ENCODE measurements at places on chromosomes 6 and 20.

GRCh38 chr20:15951658-15952057, 621.6 kb downstream of the KIF16B start:
- no peak for DNase-seq

GRCh38 chr6:7119272-7119801, 11.6 kb downstream of the RREB1 start:
- no peak for DNase-seq

DNA sequence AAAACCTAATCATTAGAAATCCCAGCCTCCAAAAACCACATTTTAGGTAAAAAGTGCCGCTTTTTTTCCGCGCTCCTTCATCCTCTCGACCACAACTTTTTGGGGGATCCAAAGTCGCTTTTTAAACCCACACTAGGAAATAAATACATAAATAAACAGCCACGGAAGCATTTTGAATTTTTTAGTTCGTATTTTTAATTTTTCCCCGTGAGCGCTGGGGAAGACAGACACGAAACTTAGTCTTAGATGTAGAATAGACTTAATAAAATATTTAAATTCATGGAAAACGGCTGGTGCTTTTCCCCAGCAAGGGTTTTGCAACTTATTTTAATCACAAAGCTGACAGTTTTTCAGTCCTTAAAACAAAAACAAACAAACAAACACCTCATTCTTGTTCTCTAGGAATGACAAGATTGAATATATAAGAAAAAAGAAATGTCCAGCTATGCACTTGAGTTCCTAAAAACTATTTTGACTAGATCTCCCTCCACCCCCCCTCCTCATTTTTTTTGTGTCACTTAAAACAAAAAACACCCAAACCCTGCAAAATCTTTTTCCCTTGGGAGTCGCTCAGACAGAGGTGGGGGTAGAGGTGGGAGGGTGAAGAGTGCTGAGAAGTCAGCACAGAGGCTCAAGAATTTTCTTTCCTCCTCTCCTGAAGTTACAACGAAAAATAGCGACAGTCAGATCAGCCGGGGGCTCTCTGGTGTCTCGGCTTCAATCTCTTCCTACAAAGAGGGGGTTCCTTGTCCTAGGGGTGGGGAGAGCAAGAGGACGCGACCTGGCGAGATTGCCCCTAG, 43.4 kb upstream of the SUPT3H start:
- DNase-seq: no peak

DNA sequence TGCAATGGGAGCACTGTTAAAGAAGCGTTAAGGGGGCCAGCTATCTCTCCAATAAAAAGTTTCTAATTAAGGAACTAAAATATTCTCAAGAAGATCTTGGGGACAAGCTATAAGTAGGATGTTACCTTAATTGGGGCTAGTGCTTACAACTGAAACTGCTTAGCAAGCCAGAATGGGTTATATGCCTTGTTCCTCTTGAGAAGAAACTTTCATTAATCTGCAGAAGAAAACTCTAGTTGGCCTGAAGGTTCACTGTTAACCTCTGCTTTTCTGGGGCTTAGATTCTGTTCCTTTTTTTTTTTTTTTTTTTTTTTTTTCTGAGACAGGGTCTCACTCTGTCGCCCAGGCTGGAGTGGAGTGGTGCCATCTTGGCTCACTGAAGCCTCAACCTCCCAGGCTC, 82.2 kb downstream of the BACH2 start:
- DNase-seq: no peak

GRCh38 chr6:31796993-31797385, 1.4 kb upstream of the VARS1 start:
- DNase-seq: no peak

DNA sequence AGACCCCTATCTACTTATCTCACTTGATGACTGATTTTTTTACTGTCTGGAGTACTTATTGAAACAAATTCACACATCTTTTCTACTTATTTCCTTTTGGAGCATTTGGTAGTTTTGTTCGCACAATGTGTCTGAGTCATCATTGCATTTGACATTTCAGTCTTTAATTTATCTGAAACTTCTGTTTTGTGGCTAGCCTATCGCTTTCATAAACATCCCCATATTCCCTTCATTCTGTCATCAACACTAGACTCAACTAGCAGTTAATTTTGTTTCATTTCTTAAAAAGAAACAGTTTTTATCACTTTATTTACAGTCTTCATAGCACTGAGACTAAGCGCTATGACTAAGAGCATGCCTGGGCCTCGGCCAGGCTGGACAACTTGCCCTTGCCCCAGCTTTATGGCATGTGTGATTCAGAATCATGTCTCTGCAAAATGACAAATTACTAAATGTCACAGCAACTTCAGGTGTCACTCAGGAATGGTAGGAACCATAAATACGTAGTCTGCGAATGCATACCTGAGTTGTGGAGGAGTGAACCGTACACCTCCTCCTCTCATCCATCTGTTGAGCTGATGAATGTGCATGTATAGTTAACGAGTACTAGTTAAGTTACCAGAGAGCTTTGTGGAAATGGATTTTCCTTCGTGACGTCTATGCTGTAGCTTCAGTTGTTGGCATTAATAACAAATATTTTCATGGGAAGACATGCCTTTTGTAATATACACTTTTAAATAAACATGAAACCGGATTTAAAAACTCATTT, 16.2 kb downstream of the L3MBTL3 start:
- DNase-seq: no peak

DNA sequence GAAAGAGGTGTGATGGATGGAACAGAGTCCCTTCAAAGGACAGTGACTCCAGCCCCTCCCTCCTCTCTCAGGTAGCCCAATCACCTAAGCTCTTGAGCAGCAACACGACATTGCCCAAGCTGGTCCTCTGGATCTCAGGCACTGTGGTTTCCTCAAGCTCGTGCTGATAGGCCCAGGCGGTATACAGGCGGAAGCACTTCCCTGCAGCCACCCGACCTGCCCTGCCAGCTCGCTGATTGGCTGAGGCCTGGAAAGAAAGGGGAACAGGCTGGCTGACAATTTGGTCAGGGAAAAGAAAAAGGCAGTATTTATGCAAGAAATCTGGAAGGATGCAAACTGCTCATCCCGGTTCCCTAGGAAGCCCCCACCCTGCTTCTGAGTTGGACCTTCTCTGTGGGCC, 9.6 kb downstream of the C6orf136 start:
- DNase-seq: no peak

GRCh38 chr20:60137657-60138245, 179.5 kb downstream of the CDH26 start:
- DNase-seq: peak; percentile 19

DNA sequence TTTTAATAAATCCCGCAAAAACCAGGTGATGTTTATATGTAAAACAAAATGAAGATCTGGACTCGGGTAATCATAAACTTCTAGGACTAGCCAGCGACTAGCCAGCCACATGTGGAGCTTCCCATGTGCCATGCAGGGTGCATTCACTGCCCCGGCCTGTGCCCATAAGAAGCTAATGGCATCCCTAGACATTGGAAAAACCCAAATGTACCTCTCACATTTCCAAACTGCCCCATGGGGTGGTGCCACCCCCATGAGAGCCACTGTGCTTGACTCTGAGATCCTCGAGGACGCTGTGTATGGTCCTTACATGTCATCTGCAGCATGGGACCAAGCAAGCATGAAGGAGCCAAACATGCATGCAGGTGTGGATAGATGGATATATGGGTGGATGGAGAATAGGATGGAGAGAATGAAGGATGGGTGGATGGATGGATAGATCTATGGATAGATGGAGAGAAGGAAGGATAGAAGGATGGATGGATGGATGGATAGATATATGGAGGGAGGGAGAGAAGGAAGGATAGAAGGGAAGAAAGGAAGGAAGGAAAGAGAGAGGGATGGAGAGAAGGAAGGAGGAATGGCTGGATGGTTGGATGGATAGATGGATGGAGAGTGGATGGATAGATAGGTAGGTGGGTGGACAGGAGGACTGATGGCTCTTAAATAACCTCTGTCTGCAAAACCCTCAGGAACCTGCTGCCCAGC, 203.6 kb downstream of the CDH4 start:
- no peak for DNase-seq

GRCh38 chr6:33599413-33599938, 19.4 kb upstream of the BAK1 start:
- no peak for DNase-seq

DNA sequence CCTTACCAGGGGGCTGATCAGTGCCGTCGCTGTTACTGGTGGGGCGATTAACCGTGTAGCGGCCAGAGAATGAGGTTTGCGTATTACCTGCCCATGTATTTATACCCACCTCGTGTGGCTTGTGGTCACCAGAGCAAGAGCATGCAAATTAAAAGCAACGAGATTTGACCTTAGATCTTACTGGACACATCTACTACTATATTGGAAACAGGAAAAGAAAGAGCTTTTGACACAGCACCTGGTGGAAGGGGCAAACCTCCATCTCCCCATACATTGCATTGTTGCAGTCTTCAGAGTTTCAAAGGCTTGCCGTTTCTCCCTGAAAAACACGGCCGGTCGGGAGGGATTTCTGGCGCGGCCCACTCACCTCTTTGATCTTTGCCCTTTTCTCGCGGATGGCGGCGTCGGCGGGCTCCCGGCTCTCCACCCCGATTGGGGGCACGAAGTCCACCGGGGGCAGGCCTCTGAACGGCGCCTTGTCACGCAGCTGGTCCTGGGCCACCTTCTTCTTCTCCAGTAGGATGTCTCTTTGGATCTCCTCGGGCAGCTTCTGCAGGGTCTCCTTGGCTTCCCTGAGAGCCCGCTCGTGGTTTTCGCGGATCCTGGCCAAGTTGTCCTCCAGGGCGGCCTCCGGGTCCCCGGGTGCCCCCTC, 1.3 kb downstream of the MAN1A1 start:
- peak; percentile 31 for DNase-seq

GRCh38 chr20:56786503-56786902, 157.4 kb downstream of the TFAP2C start:
- DNase-seq: no peak

- no peak for DNase-seq
These were observed 173.9 kb downstream of the LRFN2 start for GRCh38 chr6:40413239-40413638.

- DNase-seq: peak; percentile 42
These were observed 114.6 kb upstream of the RIPOR2 start for GRCh38 chr6:25050356-25050755.

DNA sequence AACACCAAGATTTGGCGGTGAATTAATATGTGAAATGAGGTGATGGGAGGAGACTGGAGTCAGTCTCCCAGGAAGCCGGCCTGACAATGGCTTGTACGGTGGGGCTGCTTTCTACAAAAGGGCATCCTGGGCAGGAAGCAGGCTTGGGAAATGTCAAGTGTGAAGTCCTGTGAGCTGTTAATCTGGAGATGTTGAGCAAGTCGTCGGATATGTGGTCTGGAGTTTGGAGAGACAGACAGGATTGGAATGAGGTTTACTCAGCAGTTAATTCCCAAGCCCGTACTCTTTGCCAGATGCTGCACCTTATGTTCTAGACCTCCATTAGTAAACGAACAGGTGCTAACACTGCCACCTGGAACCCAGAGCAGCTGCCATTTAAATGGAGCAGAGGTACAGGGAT, 107.7 kb upstream of the FOXC1 start:
- no peak for DNase-seq

Data from stimulated activated CD4-positive, alpha-beta T cell treated with anti-CD3 and anti-CD28 coated beads, Interleukin-4, amount 100 ng/mL, for 4 hours (primary cell).